ENCODE measurements at places on chromosomes 16 and 17.

- DNase-seq = peak; percentile 52
These were observed 823 bp downstream of the NBR1 start for GRCh38 chr17:43171586-43172487.

DNA sequence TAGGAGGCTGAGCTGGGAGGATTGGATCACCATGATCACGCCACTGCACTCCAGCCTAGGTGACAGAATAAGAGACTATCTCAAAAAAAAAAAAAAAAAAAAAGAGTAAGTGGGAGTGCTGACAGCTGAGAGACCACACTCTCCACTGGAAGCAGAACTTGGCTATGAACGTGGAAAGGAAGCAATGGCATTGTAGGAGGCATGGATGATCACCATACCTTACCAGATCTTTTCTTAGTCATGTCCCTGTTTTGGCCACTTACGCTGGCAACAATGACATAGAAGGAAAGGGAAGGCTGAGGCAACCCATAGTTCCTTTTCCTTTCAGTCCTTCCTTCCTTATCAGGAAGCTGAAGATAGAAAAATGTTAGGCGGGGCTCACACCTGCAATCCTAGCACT, 3.7 kb upstream of the ATP1B2 start:
- DNase-seq = no peak

DNA sequence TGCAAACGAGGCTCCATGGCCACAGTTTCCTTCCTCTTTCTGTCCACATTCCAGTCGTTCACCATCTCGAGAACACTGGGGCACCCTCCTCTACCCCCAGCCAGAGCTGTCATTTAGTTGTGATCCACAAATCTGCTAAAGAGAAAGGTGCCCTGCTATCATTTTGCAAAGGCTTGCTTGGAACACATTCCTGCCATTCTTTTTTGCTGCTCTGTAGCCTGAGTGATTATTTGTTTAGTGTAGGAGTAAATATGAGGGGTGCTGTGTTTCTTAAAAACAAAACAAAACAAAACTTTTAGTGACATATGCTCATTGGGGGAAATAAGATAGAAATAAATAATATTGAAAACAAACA, 166.7 kb downstream of the PRKCA start:
- no peak for DNase-seq

- DNase-seq = no peak
These were observed 361.3 kb downstream of the XYLT1 start for GRCh38 chr16:17109413-17109812.

DNA sequence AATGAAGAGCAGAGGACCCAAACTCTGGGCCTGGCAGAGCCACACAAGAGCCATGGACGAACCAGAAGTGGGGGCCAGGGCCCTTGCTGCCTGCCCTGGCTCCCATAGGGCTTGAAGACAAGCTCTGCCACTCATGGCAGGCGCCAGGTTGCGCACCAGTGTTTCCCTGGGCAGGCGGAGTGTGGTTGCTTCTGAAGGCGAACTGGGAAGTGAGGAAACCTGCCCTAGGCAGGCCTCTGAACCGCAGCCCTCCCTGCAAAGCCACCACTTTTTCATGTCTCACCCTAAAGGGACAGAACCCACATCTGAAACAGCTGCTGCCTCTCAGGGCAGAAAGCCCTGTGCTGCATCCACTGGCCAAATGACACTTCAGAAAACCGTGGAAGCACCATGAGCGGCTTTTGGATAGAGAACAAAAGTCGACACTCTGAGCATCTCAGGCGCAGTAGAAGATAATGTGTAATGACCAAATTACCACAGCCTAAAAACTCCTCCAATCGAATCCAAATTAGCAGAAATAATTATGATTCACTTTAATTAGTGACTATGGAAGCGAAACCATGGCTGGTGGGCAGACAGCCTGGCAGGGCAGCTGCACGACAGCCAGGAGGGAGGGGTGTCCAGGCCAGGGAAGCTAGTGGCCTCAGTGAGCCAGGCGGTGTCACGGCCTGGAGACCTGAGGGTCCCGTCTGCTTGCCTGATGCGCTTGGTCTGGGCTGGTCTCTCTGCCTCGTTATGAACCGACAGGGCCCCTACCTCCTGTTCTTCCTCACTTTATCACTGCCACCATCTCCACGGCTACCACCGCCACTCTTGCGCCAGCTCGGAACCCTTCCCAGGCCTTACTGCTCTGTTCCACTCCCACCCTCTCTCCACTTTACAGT, 59.1 kb downstream of the PRMT7 start:
- DNase-seq = no peak

DNA sequence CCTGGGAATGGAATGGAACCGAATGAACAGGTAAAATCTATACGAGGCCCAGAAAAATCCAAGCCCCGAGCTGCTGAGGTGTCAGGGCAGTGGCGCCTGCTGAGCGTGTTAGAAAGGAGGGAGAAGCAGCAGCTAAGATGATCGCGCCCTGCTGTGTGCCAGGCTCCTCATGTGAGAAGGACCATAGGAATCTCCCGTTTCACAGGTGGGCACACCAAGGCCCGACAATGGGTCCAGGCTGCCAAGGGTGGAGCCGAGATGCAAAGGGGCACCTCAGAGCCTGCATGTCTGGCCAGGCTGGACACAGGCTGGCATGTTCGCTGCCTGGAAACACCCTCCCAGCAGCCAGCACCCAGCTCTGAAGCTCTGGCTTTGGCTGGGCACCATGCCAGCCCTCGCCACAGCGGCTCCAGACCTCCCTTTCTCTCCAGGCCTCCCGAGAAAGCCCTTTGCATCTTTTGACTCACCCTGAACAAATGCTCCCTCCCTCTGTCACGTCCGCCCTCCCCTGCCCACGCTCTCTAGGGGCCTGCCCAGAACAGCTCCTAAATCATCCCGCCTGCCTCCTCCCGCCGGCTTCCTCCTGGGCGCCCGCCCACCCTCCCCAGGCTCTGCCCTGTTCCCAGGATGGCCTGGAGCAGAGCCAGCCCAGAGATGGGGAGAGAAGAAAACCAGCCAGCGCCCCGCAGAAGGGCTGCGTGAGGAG, 217.8 kb upstream of the GSE1 start:
- DNase-seq = no peak

DNA sequence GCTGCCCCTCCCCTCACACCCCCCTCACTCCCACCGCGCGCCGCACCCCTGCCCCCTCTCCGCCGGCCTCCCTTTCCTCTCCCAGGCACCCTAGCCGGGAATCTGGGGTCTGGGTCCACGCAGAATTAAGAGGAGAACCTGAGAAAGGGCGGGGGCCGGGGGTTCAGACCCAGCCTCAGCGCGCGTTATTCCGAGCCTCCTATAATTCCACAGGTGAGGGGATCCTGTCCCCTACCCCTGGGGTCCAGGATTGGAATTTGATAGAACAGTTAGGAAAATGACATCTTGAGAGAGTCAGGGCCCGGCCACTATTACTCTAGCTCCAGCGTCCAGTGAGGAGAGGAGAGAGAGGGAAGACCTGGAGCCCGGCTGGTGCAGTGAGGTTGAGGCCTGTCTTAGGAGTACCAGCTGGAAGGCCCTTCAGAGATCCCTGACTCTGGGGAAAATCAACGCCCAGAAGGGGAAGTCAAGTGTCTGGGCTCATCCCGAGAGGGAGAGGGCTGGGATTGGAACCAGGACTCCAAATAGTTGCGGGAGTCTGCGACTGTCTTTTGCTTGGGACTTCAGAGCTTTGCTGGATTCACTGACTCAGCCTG, 17.3 kb downstream of the GRB7 start:
- no peak for DNase-seq

- no peak for DNase-seq
These were observed 19.8 kb upstream of the IL21R start for GRCh38 chr16:27381974-27382855.

DNA sequence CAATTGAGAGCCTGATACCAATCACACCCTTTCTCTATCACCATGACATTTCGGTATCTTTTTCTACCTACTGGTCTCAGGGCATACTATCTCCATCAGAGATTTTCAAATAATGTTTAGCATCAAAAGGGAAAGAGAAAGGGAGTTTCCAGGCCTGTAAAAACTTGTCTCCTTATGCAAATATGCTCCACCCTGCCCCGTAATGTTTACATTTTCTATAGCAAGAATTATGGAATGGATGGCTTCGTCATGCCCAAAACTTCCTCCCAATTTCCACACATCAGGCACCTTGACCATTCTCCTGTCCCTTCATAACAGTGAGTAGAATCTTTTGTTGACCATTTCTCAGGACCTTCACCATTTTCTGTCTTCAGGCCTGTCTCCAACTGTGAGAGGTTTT, 30.9 kb upstream of the HLF start:
- no peak for DNase-seq

- DNase-seq = no peak
These were observed 82.3 kb downstream of the SSH2 start for GRCh38 chr17:29847527-29848400.

GRCh38 chr16:66254106-66254505, 112.4 kb upstream of the CDH5 start:
- DNase-seq = no peak

- DNase-seq = no peak
These were observed 157.8 kb upstream of the FAM20A start for GRCh38 chr17:68759002-68759342.

GRCh38 chr16:798666-799065, 1.9 kb downstream of the GNG13 start:
- DNase-seq = no peak

- DNase-seq = no peak
These were observed 38.1 kb downstream of the DCAKD start for GRCh38 chr17:45013021-45013997.

GRCh38 chr16:81602256-81602776, 157.7 kb downstream of the CMIP start:
- DNase-seq = no peak

GRCh38 chr16:88957887-88958577, 19.0 kb downstream of the CBFA2T3 start:
- DNase-seq = no peak

GRCh38 chr16:85393674-85394451, 219.3 kb upstream of the GSE1 start:
- DNase-seq = no peak

DNA sequence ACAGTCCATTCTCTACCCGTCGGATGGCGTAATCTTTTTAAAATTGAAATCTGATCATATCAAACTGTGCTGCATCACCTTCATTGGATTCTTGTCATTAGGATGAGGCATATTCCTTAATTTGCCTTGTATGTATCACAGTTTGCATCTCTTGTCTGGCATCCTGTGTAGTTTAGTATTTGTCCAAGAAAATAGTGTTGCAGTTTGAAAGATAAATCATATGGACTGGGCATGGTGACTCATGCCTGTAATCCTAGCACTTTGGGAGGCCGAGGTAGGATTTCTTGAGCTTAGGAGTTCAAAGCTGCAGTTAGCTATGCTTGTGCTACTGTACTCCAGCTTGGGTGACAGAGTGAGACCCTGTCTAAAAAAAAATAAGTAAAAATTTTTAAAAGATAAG, 5.8 kb upstream of the RSL1D1 start:
- no peak for DNase-seq

- DNase-seq = no peak
These were observed 98.7 kb upstream of the CCL2 start for GRCh38 chr17:34156401-34156740.

DNA sequence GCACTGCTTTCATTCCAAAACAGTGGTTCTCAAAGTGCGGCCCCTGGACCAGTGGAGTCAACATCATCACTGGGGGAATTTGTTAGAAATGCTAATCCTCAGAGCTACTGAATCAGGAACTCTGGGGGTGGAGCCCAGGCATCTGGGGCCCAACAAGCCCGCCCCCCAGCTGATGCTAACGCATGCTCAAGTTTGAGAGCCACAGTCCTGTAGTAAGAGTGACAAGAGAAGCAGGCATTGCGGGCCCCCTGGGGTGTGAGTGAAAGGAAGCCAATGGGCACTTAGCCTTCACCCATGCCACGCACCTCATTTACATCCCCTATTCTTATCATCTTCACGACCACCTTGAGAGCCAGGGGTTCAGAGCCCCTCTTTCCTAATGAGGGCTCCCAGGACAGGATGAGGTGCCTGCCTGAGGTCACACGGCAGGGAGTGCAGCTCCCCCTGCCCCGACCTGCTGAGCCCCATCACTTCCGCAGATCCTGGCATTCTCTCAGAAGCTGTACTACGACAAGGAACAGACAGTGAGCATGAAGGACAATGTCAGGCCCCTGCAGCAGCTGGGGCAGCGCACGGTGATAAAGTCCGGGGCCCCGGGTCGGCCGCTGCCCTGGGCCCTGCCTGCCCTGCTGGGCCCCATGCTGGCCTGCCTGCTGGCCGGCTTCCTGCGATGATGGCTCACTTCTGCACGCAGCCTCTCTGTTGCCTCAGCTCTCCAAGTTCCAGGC, 9.1 kb downstream of the CA4 start:
- DNase-seq = no peak

DNA sequence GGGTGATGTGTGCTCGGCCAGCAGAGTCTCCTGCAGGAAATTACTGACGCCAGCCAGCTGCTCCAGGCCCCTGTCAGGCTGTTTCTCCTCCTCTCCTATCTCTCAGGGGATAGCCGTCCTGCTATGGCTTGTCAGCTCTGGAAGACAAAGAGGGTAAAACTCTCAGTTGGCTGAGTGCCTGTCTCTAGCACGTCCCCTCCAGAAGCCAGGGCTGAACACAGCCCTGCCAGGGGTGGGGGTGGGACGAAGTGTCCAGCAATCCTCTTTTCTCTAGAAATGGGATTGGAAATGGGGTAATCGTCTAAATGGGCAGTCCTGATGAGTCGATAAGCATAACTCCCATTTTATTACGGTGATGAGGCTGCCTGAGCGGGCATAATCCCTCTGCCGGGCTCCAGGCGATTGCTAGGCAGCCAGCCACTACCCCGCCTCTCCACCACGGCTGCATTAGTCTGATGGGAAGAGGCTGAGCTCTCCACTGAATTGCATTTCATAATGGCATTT, 89.1 kb upstream of the GNAO1 start:
- no peak for DNase-seq

GRCh38 chr17:82966415-82966814, 113.0 kb upstream of the METRNL start:
- DNase-seq = no peak

DNA sequence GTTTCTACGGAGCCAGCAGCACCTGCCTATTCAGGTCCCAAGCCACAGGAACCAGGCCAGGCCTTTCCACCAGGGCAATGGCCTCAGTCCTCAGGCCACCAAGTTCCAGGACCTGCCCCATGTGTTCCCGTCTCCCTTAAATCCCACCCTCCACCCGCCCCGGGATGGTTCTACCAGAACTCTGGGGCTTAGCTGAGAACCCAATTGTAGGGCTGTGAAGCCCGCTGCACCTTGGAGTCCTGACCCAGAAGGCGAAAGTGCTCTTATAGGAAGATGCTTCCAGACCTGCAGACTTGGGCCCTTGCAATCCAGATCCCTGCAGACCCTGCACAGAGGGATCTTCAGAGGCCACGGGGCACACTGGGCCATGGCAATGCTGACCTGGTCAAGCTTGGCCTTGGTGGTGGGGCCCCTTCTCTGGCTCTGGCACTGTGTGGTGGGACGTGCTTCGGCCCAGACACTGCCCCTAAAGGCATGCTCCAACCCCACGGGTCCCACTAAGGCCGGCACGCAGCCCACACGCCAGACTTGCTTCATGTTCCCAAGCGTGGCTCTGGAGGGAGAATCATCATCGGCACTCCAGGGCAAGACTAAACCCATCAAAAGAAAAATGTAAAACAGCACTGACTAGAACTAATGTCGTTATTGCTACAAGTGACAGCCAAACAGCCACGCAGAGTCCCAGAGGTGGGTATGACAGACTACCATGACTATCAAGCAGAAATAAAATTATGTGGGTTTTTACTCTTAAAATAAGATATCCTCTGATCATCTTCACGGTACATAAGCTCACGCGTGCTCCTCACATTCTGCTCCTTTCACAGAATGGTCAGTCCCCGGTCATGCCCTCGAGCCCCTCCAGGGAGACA, 41.3 kb upstream of the ATP2A3 start:
- no peak for DNase-seq
